ENCODE measurements at places on chromosomes 1 and 21.

DNA sequence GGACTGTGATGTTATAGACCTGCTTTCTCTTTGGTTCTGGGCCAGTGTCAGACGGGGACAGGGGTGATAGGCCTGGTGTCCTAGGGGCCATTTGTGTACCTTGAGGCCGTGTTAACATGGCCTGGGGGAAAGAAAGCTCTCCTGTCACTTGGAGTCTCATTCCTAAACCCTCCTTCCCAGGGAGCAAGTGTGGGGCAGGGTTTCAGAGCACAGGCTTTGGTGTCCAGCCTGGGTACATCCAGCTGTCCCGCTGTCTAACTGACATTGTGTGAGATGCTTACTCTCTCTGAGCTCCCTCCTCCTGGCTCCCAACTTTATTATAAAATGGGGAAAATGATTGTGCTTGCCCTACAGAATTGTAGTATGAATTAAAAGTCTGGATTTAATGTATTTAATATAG lies 32.6 kb upstream of the EPHA8 start:
- no peak for DNase-seq

DNA sequence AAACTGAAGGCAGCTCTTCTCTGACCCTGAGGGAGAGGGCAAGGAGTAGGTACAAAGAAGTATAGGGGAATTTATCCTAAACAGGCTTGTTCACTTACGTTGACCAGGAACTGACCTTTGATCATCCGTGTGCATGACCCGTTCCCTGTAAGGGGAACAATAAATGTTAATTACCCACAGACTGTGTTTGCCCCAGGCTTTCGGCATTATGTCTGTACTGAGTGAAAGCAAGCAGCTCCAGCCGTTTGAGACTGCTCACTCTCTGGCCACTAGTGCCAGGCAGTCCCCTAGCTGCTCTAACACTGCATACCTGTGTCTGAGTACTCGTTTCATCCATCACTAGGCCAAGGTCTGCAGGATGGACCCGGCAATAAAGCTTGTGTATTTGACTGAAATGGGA lies 1365.3 kb downstream of the NCAM2 start:
- DNase-seq = no peak

- no peak for DNase-seq
Measured at GRCh38 chr1:235375919-235376605, 8.8 kb downstream of the TBCE start.

GRCh38 chr1:38817267-38818174 lies 42.1 kb downstream of the RRAGC start:
- no peak for DNase-seq

DNA sequence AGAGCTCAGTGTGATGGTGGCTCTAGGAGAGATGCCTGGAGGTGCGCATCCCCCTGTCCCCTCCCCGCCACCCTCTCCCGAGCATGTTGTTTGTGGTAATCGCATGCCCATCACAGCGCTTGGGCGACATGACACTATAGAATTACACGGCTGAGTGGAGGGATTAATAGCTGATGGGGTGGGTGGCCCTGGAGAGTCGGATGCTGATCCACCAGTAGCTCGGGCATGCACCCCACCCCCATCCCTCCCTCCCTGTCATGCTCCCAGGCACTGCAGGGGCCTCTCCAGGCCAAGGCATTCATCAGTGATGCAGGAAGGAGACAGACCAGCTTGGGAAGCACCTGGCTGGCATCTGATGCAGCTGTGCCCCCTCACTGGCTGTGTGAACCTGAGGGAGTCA lies 159.0 kb upstream of the IGSF21 start:
- DNase-seq = no peak

- DNase-seq = no peak
Measured at GRCh38 chr1:1307261-1307922, 338 bp downstream of the ACAP3 start.

GRCh38 chr1:82813386-82813785 lies 1012.7 kb downstream of the ADGRL2 start:
- no peak for DNase-seq

DNA sequence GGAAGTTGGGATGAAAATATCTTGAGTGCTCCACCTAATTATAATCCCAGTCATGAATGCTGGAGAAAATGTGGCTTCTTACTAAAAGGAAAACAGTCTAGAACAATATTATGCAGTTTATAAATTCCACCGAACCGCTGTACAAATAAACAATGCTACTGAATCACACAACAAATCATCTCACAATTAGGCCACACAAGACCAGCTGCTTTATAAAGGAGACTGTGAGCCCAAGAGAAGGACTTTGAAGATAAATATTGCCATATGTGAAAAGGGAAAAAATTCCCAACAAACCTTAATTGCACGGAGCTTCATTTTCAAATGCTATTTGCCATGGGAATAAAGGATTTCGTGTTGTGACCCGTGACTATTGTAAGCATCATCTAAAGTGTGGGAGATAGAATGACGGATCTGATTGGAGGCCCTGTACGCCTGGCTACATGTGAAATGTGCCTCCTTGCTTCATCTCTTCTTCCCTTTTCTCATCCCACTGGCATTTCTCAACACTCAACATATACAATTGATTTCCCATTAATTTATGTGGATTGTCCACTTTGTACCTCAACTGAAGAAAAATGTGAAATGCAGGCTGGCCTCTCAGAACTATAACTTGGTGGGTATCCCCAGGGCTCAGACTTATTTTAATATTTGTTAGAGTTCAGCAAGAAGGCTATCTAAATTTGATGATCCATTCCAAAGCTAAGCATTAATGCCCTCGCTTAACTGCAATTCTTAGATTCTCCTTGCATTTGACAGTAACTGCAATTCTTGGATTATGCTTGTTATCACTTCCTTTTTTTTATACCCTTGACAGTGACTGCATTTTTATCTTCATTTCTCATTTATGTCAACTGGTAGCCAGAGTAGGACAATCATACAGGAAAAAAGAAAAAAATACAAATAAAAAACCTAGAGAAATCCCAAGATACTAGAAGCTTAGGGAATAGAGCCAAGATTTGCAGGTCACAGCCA lies 122.3 kb downstream of the TGFB2 start:
- DNase-seq = no peak

GRCh38 chr1:157198619-157199420 lies 60.6 kb upstream of the ETV3 start:
- DNase-seq = no peak
